T-helper 17 cell (primary cell): ENCODE measurements at places on chromosomes 3 and 15. TPM values are rescaled to one million over a fixed set of nuclear protein-coding genes. Genes with fewer than 3 reads are reported as not detected.

DNA sequence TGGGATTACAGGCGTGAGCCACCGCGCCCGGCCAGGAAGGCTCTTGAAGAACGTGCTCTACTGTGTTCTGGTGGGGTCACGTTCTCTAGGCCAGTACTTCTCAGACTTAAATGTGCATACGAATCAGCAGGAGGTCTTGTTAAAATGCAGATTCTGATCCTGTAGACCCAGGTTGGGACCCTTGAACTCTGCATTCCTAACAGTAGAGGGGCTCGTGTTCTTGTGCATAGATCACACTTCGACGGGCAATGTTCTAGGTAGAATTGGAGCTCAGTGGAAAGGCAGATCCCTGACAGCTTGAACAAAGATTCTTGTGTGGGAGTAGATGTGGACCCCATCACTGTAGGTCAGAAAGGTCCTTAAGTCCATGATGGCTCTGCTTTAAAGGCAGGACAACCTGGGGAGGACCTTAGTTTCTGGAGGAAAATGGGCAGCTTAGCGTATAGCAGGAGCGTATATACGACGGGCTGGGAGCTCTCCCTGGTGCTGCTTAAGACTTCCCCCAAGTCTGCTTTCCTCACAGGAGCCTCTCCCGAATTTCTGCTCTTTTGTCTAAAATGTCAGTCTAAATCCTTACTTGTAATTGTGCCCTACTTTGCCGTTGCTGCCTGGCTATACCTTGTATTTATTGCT lies 16.9 kb upstream of the FAM81A start:
- no peak for DNase-seq

GRCh38 chr15:51377038-51377786 lies 35.8 kb downstream of the GLDN start:
- no peak for DNase-seq

Gene FBN1
- total RNA-seq = 0.29 TPM

DNA sequence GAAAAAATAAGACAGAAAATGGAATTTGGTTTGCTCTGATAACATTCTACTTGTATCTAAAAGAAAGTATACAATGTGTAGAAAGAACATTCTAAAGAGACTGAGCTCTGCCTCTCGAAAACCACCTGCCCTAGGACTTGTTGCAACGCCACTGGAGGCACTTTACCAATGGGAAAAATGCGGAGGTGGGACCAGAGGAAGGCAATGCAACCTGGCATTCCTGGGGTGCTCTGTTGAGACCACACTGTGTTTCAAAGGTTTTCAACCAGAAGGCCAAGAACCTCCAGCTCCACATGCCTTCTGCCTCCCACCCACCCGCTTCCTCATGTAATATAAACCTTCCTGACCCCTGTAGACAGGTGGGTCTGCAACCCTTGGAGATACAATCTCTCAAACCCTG lies 4.5 kb downstream of the PROK2 start:
- DNase-seq = no peak

DNA sequence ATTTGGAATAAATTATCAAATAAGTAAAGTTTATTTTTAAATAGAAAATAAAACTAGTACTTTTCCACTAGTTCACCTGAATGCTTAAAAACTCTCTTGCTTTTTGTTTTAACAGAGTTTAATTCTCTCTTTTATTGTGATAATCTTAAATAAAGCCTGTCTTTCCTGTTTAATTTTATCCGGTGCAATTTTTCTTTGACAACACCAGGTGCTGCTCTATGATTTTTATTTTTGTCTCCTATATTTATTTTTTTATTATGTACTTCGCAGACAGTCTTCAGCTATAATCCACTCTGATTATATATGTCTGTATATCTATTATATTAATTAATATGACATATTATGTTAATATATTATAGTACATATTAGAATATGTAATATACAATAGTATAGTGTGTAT lies 1293.0 kb upstream of the EPHA6 start:
- no peak for DNase-seq

- no peak for DNase-seq
These were observed 35.6 kb downstream of the MAP2K5 start for GRCh38 chr15:67578020-67578600.

DNA sequence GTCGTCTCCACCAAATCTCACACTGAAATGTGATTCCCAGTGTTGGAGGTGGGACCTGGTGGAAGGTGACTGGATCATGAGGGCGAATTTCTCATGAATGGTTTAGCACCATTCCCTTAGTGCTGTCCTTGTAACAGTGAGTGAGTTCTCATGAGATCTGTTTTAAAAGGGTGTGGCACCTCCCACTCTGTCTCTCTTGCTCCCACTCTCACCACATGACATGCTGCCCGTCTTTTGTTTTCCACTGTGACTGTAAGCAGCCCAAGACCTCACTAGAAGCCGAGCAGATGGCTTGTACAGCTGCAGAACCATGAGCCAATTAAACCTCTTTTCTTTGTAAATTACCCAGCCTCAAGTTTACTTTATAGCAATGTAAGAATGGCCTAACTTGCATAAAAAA lies 21.2 kb downstream of the RAD18 start:
- no peak for DNase-seq

DNA sequence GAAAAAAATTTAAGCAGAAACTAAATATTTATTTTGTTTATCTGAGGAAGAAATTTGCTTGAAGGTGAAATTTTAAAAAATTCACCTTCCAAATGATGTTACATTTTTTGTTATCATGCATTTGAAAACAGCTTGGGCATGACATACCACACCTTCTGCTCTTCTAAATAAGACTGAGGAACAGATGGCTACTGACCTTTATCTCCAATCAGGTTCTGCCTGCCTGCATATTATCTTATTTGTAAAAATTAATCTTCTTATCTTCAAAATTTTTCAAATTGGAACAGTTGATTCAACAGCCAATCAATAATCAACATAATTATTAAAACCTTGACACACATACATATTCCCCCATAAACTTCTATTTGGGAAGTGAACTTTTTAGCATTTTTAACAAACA lies 641.8 kb upstream of the ZNF385D start:
- DNase-seq = no peak

DNA sequence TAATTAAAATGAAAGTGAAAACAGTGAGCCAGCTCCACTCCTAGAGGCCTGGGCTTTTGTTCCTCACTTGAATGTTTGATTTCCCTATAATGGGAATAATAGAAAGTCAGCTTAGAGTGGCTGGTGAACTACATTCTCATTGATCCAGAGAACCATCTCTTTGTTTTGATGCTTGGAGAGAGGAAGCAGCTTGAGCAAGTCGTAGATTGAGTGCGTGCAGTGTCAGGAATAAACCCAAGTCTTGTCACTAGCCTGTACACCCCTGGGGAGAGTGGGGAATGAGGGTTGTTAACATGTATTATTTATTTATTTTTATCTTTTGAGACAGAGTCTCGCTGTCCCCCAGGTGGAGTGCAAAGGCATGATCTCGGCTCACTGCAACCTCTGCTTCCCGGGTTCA lies 885 bp upstream of the LSG1 start:
- DNase-seq = no peak

GRCh38 chr3:46960081-46960701 lies 16.4 kb downstream of the CCDC12 start:
- no peak for DNase-seq

DNA sequence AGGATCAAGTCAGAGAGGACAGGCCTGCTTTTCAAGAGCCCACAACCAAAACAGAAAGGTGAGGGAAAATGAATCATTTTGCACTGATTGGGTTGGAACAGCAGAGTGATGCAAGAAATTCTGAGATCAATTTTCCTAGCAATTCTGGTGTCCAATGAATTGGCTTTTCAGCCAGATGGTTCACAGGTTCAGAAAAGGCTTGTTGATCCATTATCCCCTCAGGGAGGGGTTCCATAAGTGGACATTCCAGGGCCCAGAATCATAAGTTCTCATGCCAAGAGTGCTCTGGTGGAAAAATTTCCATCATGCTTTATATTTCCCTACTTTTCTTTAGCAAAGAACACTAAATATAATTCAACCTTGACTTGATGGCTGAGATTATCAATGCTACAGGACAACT lies 16.2 kb downstream of the RBP2 start:
- no peak for DNase-seq

GRCh38 chr15:49171790-49172189 lies 1.7 kb downstream of the GALK2 start:
- no peak for DNase-seq

GRCh38 chr3:194875581-194876402 lies 190.1 kb downstream of the FAM43A start:
- no peak for DNase-seq

DNA sequence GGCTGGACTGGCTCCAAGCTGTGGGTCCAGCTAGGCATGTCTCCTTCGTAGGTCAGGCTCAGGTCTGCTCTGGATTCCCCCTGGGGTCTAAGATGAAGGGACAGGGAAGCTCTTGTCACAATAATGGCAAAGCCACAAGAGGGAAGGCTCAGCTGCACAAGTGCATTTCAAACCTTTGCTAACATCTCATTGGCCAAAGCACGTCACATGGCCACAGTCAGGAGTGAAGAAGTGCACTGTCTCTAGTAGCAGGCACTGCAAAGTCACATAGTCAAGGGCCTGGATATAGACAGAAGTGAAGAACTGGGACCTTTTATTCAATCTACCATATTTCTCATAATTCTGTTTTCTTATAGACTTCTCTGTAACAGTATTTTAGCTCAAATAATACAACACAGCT lies 20.1 kb downstream of the DLEC1 start:
- DNase-seq = no peak

Gene PPP2R3A
- total RNA-seq = 0.17 TPM

- DNase-seq = no peak
These were observed 12.4 kb upstream of the MELTF start for GRCh38 chr3:197041875-197042488.

DNA sequence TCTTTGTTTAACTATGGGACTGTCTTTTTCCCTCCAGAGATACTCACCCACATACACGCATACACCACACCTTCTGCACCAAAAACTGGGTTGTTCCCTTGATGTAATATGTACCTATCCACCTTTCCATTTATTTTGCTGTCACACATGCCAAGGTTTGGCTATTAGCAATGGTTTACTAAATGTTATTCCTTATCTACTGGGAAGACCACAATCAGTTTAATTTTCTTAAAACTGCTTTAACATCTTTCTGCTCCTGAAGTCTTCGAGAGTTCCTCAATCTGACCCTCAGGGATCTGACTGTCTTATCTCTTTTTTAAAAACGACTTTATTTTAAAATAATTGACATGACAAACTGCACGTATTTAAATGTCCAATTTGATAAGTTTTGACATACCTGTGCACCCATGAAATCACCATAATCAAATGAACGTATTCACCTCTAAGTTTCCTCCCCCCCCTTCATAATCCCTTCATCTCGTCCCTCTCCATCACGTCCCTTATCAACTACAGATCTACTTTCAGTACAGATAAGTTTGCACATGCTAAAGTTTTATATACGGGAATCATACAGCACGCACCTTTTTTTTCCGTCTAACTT lies 805 bp upstream of the TRPM7 start:
- no peak for DNase-seq

Gene SLC22A14
- total RNA-seq = 0.23 TPM

Gene CNTN3
- not detected for total RNA-seq

- no peak for DNase-seq
These were observed 53.6 kb downstream of the RHCG start for GRCh38 chr15:89442671-89443307.

DNA sequence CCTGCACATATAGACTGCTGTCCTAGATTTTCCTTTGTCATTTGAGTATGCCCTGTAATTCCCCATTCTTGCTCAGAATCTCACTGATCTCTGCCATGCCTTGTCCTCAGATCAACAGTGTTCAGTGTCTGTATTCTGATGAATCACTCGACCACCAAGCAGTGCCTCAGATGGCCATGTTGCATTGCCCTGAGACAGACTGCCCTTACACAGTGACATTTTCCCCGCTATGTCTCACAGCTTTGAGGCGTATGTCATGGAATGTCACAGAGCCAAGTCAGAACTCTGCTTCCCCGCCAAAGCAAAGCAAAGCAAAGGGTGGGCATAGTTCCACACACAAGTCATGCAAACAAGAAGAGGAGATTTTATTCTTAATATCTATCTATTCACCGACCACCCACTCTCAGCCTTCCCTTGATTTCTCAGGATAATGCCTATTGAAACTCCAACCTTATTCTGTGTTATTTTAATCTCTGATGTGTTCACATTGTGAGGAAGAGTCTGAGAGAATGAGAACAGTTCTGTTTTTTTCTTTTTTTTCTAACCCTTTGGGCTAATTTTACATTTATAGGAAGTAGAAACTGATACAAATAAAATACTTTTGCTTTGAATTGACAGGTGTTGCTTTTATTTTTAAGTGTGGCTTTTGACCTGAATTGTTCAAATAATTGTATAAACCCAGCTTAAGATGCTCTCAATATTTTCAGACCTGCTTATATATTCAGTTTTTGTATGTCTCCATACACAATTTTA lies 16.9 kb upstream of the PSMD6 start:
- DNase-seq = no peak

DNA sequence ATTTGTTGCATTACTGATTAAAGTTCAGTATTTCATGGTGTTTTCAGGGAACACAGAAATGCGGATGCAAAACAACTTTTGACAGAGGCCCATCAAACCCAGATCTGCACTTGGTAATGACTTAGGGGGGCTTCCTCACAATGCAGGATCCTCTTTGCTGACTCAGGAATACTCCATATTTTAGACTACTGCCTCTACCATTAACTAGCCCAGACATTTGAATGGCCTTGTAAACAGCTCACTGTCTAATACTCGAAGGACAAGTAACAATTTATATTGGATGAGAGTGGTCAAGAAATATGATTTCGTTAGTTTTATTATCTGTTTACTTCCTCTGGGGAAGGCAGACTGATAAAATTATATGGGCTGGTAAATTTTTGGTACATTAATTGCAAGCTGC lies 9.0 kb upstream of the KIF23 start:
- DNase-seq = no peak

Gene GOLGA6L7
- not detected for total RNA-seq

- no peak for DNase-seq
These were observed 72.7 kb upstream of the SLC4A7 start for GRCh38 chr3:27556887-27557286.

GRCh38 chr3:131091768-131092167 lies 65.1 kb downstream of the NEK11 start:
- DNase-seq = no peak

Gene GPR87
- not detected for total RNA-seq

- DNase-seq = no peak
These were observed 515.1 kb downstream of the GABRG3 start for GRCh38 chr15:27486051-27486450.

DNA sequence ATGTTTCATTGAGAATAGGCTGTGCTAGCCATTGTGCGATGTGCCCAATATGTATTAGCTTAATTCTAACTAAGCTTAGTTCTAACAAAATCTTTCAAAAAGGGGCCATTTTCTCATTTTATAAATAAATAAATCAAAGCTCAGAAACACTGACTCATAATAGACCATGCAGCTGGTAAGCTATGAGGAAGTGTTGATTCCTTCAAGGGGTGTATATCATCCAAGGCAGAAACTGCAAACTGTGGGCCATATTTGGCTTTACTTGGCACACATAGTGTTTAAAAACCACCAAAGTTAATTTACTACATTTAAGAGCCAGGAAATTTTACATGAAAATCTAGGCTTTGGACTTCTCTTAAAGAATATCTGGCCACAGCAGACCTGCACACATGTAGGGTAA lies 136.5 kb downstream of the ZNF621 start:
- no peak for DNase-seq
